ENCODE measurements at places on chromosomes 13 and 19. TPM values are rescaled to one million over a fixed set of nuclear protein-coding genes. Genes with fewer than 3 reads are reported as not detected.

OR10H1 gene
- polyA plus RNA-seq = not detected

CILP2 gene
- 0.07 TPM for polyA plus RNA-seq

ZNF304 gene
- 3.4 TPM for polyA plus RNA-seq

SYNE4 gene
- polyA plus RNA-seq = 0.37 TPM

CEACAM16 gene
- polyA plus RNA-seq = not detected

ZNF813 gene
- polyA plus RNA-seq = 0.61 TPM

CATSPERD gene
- not detected for polyA plus RNA-seq
